Breast epithelium (tissue), 4 donors: ENCODE measurements at places on chromosomes 2 and 18. TPM values are rescaled to one million over a fixed set of nuclear protein-coding genes. Genes with fewer than 3 reads are reported as not detected.

Gene CYTIP
- total RNA-seq: 11.5 TPM

Gene CRYGD
- total RNA-seq: not detected

Gene GAREM1
- 7.8 TPM for total RNA-seq

Gene COL4A3
- 2.9 TPM for total RNA-seq

Gene REG3A
- not detected for total RNA-seq

Gene SCN7A
- total RNA-seq: 13.3 TPM

Gene CFAP53
- total RNA-seq: 0.80 TPM

Gene ALPP
- total RNA-seq: not detected

Gene MDH1B
- total RNA-seq: 4.7 TPM

Gene ECEL1
- total RNA-seq: 0.48 TPM

Gene NPC1
- 81.3 TPM for total RNA-seq

Gene TGIF1
- total RNA-seq: 67.7 TPM

Gene BMP10
- not detected for total RNA-seq

Gene CKAP2L
- total RNA-seq: not detected

Gene DAW1
- not detected for total RNA-seq
